Bronchial epithelial cell (primary cell): ENCODE measurements at places on chromosomes 11 and 22.

DNA sequence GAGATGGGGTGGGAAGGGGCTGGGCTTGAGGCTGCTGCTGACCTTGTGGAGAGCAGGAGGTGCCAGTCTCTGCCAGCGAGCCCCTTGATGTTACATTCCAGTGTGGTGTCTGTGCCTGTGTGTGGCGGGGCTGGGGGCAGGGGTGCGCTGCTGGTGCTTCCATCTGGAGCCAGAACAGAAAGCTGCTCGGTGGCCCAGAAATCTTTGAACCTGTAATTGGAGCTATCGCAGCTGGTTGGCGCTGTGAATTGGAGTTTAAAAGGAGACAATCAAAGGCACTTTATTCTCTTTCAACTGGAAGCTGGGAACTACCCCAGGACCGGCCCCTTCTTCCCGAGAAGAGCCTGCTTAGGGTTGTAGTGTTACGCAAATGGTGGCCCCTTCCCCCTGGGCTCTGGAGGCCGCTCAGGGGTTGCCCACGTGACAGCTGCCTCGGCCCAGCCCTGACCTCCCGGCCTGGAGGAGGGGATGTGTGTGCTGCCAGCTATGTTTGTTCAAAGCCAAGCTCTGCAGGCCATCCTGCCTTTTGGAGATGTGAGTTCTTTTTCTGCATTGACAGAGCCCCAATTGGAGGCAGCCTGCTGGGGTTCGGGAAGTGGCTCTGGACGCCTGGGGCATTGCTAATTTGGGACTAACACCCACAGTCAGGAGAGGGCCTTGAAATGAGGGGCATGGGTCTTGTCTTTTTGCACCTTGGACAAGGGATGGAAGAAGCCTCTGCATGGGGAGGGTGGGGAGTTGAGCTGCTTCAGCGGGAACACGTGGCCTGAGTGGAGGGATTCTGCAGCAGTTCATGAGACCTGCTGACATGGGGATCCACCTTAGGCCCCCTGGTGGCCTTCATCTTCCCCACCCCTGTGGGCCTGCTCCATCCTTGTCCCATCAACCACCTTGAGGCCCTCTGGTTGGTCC lies 14.0 kb upstream of the ARSA start:
- DNase-seq, result peak; percentile 14

- DNase-seq, result no peak
These were observed 1.2 kb downstream of the BIRC3 start for GRCh38 chr11:102318469-102318868.

DNA sequence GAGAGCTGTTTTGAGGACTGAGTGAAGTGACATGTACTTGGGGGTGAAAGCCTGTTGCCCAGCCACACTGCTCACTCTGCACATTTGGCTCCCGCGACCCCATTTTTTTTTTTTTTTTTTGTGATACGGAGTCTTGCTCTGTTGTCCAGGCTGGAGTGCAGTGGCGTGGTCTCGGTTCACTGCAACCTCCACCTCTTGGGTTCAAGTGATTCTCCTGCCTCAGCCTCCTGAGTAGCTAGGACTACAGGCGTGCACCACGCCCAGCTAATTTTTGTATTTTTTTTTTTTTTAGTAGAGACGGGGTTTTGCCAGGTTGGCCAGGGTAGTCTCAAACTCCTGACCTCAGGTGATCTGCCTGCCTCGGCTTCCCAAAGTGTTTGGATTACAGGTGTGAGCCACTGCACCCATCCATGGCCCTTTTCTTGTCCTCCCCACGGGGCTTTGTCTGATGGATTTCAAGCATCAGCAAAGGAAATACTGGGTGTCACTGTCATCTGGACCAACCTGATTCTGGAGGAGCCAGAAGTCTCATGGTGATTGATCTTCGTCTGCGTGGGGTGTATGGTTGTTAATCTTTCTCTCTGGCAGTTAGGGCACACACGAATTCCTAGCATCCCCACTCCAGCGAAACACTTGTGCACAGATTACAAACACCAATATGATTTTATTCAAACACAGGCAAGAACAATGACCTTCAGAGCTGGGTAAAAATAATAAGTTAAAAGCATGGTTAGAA lies 3.4 kb upstream of the UCP3 start:
- no peak for DNase-seq

DNA sequence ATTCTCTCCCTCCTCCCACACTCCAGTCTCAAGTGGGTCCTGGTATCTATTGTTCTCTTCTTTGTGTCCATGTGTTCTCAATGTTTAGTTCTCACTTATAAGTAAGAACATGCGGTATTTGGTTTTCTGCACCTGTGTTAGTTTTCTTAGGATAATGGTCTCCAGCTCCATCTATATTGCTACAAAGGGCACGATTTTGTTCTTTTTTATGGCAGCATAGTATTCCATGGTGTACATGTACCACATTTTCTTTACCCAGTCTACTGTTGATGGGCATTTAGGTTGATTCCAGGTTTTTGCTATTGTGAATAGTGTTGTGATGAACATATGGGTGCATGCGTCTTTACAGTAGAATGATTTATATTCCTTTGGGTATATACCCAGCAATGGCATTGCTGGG lies 4.2 kb upstream of the INCENP start:
- no peak for DNase-seq

DNA sequence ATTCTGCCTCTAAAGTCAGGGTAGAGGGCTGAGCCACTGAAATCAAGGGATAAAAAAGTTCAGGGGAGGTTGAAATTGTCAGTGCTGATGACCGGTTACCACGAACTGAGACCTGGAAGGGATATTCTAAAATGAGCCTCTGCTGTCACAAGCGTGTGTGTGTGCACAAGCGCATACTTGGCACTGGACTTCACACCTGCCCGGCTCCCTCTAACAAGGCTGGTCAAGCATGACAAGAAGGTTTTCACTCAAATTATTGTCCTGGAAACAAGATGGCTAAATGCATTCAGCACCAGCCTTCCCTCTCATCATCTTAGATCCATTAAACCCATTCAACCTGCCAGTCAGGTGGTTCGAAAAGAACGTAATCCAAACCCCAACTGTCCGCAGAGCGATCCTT lies 54.8 kb upstream of the CECR2 start:
- no peak for DNase-seq

DNA sequence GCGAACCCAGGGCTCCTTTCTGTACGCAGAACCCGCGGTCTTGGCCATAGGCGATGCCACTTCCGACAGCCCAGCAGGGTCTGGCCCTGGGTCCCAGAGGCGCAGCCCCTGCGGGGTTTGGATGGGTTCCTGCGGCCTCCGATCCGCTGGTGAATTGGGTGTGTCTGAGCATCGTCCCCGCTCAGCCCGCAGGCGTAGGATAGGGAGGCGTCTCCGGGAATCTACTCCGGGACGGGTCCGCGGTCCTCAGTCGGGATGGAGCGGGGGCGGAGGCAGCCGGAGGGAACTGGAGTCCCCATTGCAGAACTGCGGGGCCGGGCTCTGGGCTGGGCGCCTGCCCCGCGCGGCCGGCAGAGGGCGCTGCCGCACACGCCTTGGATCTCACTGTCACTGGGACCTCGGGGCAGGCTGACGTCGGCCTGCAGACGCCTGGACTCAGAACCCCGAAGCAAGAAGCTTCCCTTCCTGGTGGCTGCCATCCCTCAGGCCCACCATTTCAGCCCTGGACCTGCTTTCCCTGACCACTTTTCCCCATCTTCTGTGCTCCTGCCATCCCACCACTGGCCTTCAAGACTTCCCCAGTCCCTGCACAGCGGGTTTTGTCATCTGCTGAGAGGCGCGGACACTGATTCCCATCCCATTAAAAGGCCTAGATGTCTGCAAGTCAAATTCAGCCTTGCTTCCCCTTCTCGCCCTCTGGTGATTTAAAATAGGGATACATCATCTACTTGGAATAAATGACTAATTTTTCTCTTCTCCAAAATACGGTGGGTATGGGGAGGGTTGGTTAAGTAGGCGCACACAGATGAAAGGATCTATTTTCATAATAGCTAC lies 38.3 kb upstream of the CREB3L1 start:
- peak; percentile 53 for DNase-seq

GRCh38 chr11:95483339-95483738 lies 252.3 kb upstream of the SESN3 start:
- no peak for DNase-seq

GRCh38 chr11:112599856-112600533 lies 339.3 kb upstream of the PLET1 start:
- DNase-seq, result no peak

DNA sequence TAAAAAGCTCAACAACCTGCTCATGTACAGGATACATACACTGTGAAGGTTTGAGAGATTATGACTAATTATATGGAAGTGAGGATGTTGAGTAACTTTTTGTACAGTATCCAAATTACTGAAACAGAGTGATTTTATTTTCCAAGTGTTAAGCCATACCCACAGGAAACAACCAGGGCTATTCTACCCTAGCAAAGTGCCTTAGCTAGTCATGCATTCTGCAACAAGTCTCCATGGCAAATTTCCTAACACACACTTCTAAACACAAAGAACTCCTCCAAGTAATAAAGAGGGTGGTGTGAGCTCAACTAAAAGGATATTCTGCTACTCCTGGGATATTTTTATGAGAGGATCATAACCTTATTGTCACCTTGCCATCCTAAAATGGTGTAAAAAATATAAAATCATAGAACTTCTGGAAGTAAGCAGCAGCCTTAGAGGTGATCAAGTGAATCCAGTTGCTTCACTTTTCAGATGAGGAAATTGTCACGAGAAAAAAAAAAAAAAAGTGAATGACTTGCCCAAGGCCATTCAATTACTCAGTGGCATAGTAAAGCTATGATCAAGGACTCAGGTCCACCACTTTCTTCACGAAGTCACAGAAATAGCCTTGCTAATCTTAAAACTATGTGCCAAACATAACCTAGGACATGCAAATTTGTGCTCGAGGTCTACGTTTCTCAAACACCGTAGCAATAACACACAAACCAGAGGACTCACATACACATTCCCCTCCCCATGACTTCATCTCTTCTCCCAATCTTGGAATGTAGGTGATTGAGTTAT lies 4.2 kb downstream of the LGR4 start:
- peak; percentile 97 for DNase-seq

DNA sequence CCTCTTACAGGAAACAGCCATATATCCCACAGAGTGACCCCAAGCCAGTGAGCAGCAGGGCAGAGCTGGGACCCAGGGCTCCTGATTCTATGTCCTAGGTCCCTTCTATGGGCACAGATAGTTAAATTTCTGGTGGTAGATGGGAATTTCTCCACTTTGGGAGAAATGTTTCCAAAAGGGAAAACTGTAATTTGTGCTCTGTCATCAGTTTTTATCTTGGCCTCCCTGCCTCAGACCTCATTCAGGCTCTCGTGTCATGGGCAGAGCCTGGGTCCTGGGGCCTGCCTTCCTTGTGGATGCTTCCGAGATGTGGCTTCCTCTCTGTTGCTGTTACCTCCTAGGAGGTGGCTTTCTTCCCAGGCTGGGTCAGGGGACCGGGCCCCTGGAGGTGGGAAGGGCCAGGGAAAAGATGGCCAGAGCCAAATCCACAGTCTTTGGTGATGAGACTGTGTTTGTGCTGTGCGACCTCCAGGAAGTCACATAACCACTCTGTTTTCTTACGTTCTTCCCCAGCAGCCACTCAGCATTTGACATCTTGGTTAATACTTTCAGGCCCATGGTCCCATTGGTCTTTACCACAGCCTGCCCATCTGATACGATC lies 8.6 kb downstream of the LRRC32 start:
- DNase-seq, result no peak

DNA sequence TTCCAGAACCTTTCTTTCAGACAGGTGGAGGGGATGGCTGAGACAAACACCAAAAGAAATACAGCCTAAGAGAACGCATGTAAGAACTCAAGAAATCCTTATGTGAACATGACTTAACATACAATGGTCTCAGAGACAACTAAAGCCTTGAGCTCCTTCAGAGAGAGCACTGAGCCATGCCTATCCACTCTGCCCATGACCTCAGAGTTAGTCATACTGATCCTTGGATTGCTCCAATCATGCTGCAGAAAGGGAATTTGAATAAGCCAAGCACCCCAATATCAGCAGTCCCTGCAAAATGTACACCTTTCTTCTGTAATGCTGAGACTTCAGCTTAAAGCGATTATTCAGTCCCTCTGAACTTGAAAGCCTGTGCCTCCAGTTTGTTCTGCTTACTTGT lies 43.2 kb upstream of the CHKA start:
- DNase-seq, result peak; percentile 83

- DNase-seq, result no peak
These were observed 342.3 kb downstream of the CADM1 start for GRCh38 chr11:115161876-115162275.

DNA sequence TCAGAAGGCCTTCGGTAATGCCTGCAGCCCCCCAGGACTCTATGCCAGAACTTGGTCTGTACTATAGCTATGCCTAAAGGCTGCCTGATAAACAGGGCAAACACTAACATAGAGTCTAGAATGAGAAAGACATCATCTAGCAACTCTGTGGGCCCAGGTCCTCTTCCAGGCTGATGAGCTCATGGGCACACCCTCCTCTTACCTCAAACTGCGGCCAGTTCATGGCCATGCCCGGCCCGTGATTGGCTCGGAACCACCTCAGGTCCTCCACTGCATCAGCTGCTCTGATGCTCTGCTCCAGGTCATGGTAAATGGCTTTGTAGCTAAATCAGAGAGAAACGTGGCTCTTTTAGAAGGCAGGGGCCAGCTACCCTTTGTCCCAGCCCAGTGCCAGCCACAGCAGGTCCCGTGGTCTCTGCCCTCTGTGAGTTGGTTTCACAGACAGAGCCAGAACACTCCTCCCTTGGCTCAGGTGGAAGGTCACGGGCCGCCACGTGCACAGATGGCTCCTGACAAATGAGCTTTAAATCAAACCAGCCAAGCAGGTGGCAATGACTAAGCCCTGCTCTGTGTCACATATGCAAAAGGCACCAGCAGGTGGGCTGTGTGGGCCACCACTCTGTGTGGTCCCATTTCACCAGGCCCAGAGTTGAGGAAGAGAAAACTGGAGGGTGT lies 25.0 kb upstream of the ARFGAP3 start:
- no peak for DNase-seq

DNA sequence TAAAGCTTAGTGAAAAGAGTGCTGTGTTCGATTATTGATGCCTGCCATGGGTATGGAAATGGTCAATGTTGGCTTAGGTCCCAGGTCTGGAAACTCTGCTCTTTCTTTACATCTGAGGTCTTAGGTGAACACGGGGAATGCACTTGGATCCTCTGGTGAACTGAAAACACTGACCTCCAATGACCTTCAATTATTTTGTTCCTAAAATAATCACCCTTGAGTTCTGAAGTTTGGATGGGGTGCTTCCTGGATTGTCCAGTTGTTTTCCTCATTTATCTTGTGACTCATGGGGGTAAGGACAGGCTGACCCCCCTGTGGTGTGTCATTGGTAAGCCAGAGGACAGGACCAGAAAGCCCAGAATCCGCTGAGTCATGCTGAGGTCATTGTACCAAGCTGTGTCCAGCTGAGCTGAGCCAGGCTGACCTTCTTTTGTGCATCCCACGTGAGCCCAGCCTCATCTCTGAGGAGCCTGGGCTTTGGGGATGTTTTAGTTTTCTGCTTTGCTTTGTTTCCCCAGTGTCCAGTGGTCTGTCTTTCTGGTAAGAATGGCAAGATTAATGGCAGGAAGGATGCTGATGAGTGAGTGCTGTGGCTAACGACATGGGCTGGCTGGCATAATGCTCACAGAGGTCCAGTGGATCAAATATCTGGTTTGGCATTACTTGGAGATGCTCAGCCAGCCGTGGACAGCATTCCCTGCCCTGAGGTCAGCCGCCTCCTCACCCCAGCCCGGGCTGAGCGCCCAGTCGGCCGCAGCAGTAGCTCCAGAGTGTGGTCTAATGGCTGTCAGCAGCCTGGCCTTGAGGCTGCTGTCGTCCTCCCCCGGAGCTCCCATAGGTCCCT lies 35.6 kb downstream of the AMPD3 start:
- DNase-seq, result peak; percentile 71

GRCh38 chr22:28674121-28674563 lies 5.5 kb downstream of the TTC28 start:
- no peak for DNase-seq
